ENCODE measurements at places on chromosomes 12 and 14. TPM values are rescaled to one million over a fixed set of nuclear protein-coding genes. Genes with fewer than 3 reads are reported as not detected.

Gene C12orf56
- 0.03 TPM for total RNA-seq

Gene NTS
- 57.2 TPM for total RNA-seq

Gene MED13L
- total RNA-seq = 25.4 TPM

Gene PPP1R36
- 0.14 TPM for total RNA-seq

Gene USP44
- total RNA-seq = 0.23 TPM

Gene PSMC6
- 81.2 TPM for total RNA-seq

Gene ZDHHC17
- 9.0 TPM for total RNA-seq

Gene TMEM132C
- not detected for total RNA-seq

Gene FGF6
- not detected for total RNA-seq
